ENCODE measurements at places on chromosomes 7 and 10. TPM values are rescaled to one million over a fixed set of nuclear protein-coding genes. Genes with fewer than 3 reads are reported as not detected.

The PHYH gene
- polyA plus RNA-seq: 52.0 TPM

The SPDYE2 gene
- polyA plus RNA-seq: 0.93 TPM

- no peak for DNase-seq
These were observed 19.3 kb downstream of the TCAF1 start for GRCh38 chr7:143882604-143883078.

- no peak for DNase-seq
These were observed 18.1 kb upstream of the DPYSL4 start for GRCh38 chr10:132168571-132169030.

- no peak for DNase-seq
These were observed 276.5 kb downstream of the DGKB start for GRCh38 chr7:14626076-14626475.

DNA sequence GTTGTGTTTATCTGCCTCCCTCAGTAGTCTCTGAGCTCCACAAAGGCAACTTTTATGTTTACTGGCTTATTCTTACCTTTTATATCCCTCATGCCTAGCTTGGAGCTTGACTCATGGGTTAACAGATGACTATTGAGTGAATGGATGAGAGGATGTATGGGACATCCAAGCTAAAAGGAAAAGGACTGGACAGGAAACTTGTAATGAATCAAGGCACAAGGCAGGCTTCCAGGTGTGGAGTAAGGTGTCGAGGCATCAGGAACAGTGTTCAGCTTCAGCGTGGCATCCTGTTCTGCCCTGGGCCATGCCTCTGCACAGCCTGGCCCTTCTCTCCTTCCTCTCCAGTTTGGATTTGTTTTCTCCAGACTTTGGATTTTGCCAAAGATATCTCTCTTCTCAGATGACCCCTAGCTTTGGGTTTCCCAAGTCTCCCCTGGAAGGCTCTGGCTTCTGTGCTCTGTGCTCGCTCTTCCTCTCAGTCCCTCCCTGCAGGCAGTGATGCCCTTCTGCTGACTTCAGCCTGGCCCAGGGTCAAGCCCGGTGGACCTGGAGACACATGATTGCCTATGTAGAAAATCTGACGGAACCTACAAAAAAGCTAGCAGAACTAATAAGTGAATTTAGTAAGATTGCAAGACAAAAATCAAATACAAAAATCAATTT, 367.3 kb downstream of the CXCL12 start:
- no peak for DNase-seq

Measured in left renal cortex interstitium (tissue), 4 donors.